Activated T-cell treated with anti-CD3 and anti-CD28 coated beads, Interleukin-2, amount 50 U/mL, for 72 hours (primary cell): ENCODE measurements at places on chromosomes 4 and X. TPM values are rescaled to one million over a fixed set of nuclear protein-coding genes. Genes with fewer than 3 reads are reported as not detected.

DNA sequence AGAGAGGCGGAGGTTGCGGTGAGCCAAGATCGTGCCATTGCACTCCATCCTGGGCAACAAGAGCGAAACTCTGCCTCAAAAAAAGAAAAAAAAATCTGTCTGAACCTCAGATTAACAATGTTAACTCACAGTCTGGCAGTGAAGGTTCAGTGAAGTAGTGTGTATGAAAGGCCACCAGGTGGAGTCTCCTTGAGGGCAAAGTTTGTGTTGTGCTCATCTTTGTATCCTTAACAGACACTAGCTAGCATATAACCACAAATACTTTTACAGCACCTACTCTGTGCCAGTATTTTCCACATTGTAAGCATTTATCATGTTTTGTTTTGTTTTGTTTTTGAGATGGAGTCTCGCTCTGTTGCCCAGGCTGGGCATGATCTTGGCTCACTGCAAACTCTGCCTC lies 46.0 kb upstream of the MGST2 start:
- H3K27me3 ChIP-seq, result no peaks in the 10 kb centered on the region
- H3K4me3 ChIP-seq, result no peak overlapping the region
- no peaks in the 10 kb centered on the region for H3K36me3 ChIP-seq
- no peak for DNase-seq

GRCh38 chr4:139011225-139011950 lies 4.2 kb upstream of the NOCT start:
- H3K27ac ChIP-seq, result no peak overlapping the region
- no peak for DNase-seq
- H3K27me3 ChIP-seq, result no peaks in the 10 kb centered on the region
- H3K36me3 ChIP-seq, result no peaks in the 10 kb centered on the region
- H3K4me3 ChIP-seq, result no peak overlapping the region
- peaks cover 17% of the 10 kb centered on the region for H3K4me1 ChIP-seq

DNA sequence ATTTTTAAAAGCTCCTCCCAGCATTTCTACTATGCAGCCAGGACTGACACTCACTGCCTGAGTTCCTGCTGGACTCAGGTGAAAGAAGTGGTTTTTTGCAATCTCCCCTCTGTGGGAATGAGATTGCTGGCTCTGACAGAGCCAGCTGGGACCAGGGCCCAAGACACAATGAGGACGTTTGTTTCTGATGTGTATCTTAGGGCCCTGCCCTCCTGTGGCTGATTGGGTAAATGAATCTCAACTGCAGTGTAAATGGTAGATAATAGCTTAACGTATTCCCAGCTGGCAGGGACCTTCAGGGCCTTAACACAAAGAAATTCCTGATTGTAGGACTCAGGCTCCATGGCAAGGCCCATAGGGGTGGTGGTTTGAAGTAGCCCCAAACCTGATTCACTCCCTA lies 85.8 kb upstream of the PRPS1 start:
- no peak overlapping the region for H3K27ac ChIP-seq
- DNase-seq, result no peak
- H3K27me3 ChIP-seq, result peaks cover 17% of the 10 kb centered on the region

DNA sequence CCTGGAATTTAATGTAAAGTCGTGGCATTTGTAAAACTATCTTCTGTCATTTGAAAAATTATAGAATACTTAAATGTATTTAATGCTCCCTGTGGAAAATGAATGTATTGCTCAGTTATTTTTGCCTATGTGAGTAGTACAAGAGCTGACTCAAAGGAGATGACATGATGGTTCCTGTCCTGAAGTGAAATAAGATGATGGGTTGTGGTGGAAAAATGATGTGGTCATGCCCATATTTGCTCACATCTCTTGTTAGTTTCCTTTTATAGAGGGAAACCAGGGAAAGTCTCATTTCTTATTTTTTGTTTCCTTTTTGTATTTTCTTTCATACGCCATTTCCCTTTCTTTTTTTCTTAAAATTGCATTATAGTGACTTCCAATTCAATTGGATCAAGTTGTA lies 23.7 kb downstream of the PLS3 start:
- no peak for DNase-seq
- peaks cover 35% of the 10 kb centered on the region for H3K4me1 ChIP-seq
- H3K27me3 ChIP-seq, result peaks cover 21% of the 10 kb centered on the region
- no peak overlapping the region for H3K27ac ChIP-seq

The CUL4B gene
- 54.3 TPM for total RNA-seq

- DNase-seq, result no peak
- no peaks in the 10 kb centered on the region for H3K27me3 ChIP-seq
Observed at GRCh38 chrX:11789809-11790208, 31.8 kb downstream of the MSL3 start.

GRCh38 chrX:12360383-12360782 lies 222.1 kb downstream of the FRMPD4 start:
- no peaks in the 10 kb centered on the region for H3K4me1 ChIP-seq
- no peak overlapping the region for H3K27ac ChIP-seq

GRCh38 chr4:66604192-66604591 lies 933.9 kb upstream of the EPHA5 start:
- H3K27me3 ChIP-seq, result no peaks in the 10 kb centered on the region
- H3K36me3 ChIP-seq, result no peaks in the 10 kb centered on the region
- H3K27ac ChIP-seq, result no peak overlapping the region
- H3K4me1 ChIP-seq, result no peaks in the 10 kb centered on the region
- DNase-seq, result no peak

The CLGN gene
- total RNA-seq, result 0.14 TPM

GRCh38 chr4:157075811-157076577 lies at the start of gene GLRB:
GLRB (plus strand) TSS chr4:157076150; CDS start chr4:157078025, 1,875 bp downstream.
- H3K36me3 ChIP-seq, result no peaks in the 10 kb centered on the region
- H3K4me1 ChIP-seq, result peaks cover 4% of the 10 kb centered on the region
- peak within 1 kb of the TSS; percentile 50 for H3K4me3 ChIP-seq

DNA sequence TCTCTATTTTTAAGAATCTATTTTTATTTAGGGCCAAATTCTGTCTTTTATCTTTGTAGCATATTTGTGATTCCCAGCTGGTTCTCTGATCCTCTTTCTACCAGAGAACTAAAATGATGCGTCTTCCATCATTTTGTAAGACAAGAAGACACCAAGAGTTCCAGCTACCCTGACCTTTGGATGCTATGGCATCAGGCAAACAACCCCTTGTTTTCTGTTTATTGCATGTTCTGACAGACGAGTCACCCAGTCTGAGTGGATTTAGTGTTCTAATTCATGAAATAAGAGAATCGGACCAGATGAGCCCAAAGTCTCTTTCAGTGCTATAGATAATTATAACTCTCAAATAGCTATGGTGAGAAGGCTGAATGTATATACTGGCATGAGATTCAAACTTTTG lies 69.7 kb downstream of the ZFYVE28 start:
- H3K27ac ChIP-seq, result no peak overlapping the region
- H3K27me3 ChIP-seq, result no peaks in the 10 kb centered on the region
- peaks cover 3% of the 10 kb centered on the region for H3K36me3 ChIP-seq
- H3K4me3 ChIP-seq, result no peak overlapping the region
- no peak for DNase-seq

The RS1 gene
- not detected for total RNA-seq

The SHROOM2 gene
- total RNA-seq, result 0.29 TPM

GRCh38 chrX:54358424-54359211 lies 772 bp upstream of the WNK3 start:
- peaks cover 50% of the 10 kb centered on the region for H3K27me3 ChIP-seq
- H3K4me1 ChIP-seq, result peaks cover 8% of the 10 kb centered on the region
- peak overlapping the region; percentile 75 for H3K27ac ChIP-seq
- H3K36me3 ChIP-seq, result peaks cover 1% of the 10 kb centered on the region

- DNase-seq, result no peak
- no peaks in the 10 kb centered on the region for H3K27me3 ChIP-seq
Observed at GRCh38 chrX:19361701-19362100, 18.0 kb downstream of the PDHA1 start.

- no peak for DNase-seq
- no peak overlapping the region for H3K27ac ChIP-seq
- peaks cover 7% of the 10 kb centered on the region for H3K27me3 ChIP-seq
- H3K4me3 ChIP-seq, result no peak overlapping the region
- H3K4me1 ChIP-seq, result no peaks in the 10 kb centered on the region
Observed at GRCh38 chrX:152165033-152165743, 26.8 kb upstream of the MAGEA10 start.

GRCh38 chrX:11257711-11258110 lies 35.5 kb upstream of the AMELX start:
- H3K4me1 ChIP-seq, result no peaks in the 10 kb centered on the region
- peaks cover 6% of the 10 kb centered on the region for H3K27me3 ChIP-seq
- DNase-seq, result no peak
- no peak overlapping the region for H3K27ac ChIP-seq

DNA sequence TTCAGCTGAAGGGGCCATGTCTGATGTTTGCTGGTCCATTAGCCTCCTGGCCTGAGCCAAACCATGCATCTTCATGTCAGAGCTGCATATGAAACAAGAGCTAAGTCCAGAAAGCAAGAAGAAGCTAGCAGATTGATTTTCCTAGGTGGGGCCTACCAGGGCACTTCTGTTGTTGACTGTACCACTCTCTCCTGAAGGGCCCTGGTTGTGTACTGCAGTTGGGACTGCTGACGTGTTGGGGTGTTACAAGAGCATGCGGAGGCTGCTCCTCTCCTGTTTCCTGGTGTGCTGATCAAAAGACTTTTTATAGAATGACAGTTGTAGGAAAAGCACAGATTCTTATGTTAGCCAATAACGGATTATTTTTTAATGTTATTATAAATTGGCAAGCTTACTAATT lies 145.1 kb downstream of the TBL1X start:
- no peaks in the 10 kb centered on the region for H3K27me3 ChIP-seq
- no peak for DNase-seq
- H3K4me3 ChIP-seq, result no peak overlapping the region
- H3K4me1 ChIP-seq, result no peaks in the 10 kb centered on the region
- no peaks in the 10 kb centered on the region for H3K36me3 ChIP-seq
- no peak overlapping the region for H3K27ac ChIP-seq

- H3K27ac ChIP-seq, result no peak overlapping the region
- H3K36me3 ChIP-seq, result no peaks in the 10 kb centered on the region
- no peaks in the 10 kb centered on the region for H3K4me1 ChIP-seq
- no peaks in the 10 kb centered on the region for H3K27me3 ChIP-seq
Observed at GRCh38 chr4:182107931-182108330, 135.3 kb upstream of the TENM3 start.

The DKC1 gene
- 92.7 TPM for total RNA-seq

DNA sequence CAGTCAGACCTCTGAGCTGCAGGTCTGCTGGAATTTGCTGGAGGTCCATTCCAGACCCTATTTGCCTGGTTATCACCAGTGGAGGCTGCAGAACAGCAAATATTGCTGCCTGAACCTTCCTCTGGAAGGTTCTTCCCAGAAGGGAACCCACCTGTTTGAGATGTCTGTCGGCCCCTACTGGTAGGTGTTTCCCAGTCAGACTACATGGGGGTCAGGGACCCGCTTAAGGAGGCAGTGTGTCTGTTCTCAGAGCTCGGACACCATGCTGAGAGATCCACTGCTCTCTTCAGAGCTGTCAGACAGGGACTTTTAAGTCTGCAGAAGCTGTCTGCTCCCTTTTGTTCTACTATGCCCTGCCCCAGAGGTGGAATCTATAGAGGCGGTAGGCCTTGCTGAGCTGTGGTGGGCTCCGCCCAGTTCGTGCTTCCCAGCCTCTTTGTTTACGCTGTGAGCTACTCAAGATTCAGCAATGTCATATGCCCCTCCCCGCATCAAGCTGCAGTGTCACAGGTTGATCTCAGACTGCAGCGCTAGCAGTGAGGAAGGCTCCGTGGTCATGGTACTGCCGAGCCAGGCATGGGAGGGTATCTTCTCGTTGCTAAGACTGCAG lies 44.1 kb upstream of the KDR start:
- no peak overlapping the region for H3K4me3 ChIP-seq
- DNase-seq, result no peak
- no peaks in the 10 kb centered on the region for H3K4me1 ChIP-seq
- H3K27ac ChIP-seq, result no peak overlapping the region
- H3K36me3 ChIP-seq, result peaks cover 3% of the 10 kb centered on the region
- peaks cover 26% of the 10 kb centered on the region for H3K27me3 ChIP-seq

The SUPT20HL1 gene
- not detected for total RNA-seq

The SHROOM4 gene
- total RNA-seq, result not detected

The GSPT2 gene
- total RNA-seq, result 11.6 TPM

DNA sequence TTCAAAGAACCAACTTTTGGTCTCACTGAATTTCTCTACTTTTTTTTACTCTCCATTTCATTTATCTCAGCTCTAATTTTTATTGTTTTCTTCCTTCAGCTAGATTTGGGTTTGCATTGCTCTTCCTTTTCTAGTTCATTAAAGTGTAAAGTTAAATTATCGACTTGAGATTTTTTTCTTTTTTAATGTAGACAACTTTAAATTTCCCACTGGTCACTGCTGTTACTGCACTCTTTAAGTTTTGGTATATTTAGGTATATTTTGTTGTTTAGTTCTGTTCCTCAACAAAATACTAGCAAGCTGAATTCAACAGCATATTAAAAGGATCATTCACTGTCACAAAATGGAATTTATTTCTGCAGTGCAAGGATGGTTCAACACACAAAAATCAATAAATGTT lies 572.0 kb upstream of the DIAPH2 start:
- H3K27ac ChIP-seq, result no peak overlapping the region
- no peaks in the 10 kb centered on the region for H3K36me3 ChIP-seq

The FOXR2 gene
- total RNA-seq, result not detected

GRCh38 chr4:145446184-145446583 lies 35.5 kb upstream of the SMAD1 start:
- H3K27me3 ChIP-seq, result peaks cover 9% of the 10 kb centered on the region
- H3K36me3 ChIP-seq, result no peaks in the 10 kb centered on the region
- H3K4me3 ChIP-seq, result no peak overlapping the region
- no peaks in the 10 kb centered on the region for H3K4me1 ChIP-seq
- no peak for DNase-seq

The SPACA5 gene
- total RNA-seq, result not detected

The CCDC149 gene
- total RNA-seq, result 0.19 TPM

DNA sequence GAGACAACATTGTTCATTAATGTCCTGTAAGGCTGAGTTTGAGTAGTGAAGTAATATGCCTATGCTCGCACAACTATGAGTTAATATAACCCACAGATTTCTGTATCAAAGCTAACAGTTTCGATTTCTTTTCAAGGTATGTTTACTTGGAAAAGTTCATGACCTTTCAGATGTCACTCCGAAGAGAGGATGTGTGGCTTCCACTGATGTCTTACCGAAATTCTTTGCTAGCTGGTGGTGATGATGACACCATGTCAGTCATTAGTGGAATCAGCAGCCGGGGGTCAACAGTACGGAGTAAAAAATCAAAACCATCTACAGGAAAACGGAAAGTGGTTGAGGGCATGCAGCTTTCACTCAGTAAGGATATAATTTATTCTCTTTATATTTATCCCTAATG lies 124.9 kb downstream of the STAG2 start:
- peaks cover 17% of the 10 kb centered on the region for H3K4me1 ChIP-seq
- DNase-seq, result peak; percentile 30
- peak overlapping the region; percentile 84 for H3K27ac ChIP-seq
- peak overlapping the region; percentile 82 for H3K4me3 ChIP-seq
- H3K27me3 ChIP-seq, result no peaks in the 10 kb centered on the region

GRCh38 chr4:57187246-57187645 lies 77.1 kb upstream of the IGFBP7 start:
- no peaks in the 10 kb centered on the region for H3K4me1 ChIP-seq
- H3K4me3 ChIP-seq, result no peak overlapping the region
- H3K27me3 ChIP-seq, result no peaks in the 10 kb centered on the region
- DNase-seq, result no peak
- H3K36me3 ChIP-seq, result no peaks in the 10 kb centered on the region

The CT45A6 gene
- not detected for total RNA-seq

The RHOXF1 gene
- 0.76 TPM for total RNA-seq
